CD4-positive, alpha-beta memory T cell (primary cell): ENCODE measurements at places on chromosomes 7 and 10.

- no peak for DNase-seq
Observed at GRCh38 chr7:53111031-53111430, 75.6 kb downstream of the POM121L12 start.

DNA sequence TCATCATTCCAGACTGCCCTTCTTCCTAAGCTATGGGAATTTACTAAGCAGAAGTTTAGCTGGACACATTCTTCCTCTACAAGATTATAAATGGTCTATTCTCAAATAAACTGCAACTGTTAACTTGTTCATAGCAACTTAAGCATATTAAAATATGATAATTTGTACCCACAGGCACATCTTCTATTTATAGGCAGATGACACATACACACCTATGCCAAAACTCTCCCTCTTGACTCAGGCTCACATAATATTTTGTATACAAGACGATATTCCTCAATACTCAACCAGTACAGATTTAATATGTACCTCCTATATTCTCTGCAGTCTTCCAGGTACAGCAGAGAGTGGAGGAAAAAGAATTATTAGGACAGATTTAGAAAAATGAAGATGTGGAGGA lies 232.7 kb upstream of the KIAA1217 start:
- DNase-seq, result no peak

DNA sequence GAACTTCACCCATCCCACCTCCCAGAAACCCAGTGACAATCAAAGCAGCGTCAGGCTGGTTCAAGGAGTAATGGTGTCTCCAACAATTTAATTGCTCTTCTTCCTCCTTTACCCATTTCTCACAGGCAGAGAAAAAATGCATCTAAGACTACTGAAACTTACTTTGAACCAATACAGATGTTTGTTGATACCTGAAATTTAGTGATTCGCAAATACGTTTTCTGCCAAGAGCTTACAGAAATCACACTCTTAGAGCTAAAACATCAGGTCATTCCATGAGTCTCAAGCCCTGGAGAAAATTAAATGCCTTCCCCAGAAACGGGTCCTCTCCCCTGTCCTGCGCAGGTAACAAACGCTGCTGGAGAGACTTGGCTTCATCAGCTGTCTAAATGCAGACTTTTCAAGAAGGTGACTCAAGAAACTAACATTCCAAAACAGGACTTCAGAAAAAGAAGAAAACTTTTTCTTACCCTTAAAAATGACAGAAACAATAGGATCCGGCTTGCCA lies 443 bp downstream of the MYOF start:
- DNase-seq, result no peak

- DNase-seq, result no peak
Observed at GRCh38 chr10:95513941-95514392, 47.2 kb downstream of the SORBS1 start.

DNA sequence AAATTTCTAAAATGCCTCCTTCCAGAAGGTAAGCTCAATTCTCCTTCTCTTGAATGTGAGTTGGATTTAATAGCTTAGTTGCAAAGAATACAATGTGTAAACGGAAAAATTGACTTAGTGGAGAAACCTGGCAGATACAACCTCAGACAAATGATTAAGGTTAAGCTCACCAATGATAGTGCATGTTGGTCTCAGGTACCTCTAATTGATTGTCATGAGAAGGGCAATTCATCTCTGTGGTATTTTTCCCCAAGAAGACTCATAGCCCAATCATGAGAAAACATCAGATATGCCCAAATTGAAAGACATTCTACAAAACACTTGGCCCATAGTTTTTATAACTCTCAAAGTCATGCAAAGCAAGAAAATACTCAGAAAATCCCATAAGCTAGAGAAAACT lies 36.2 kb upstream of the TMEM106B start:
- DNase-seq, result no peak

DNA sequence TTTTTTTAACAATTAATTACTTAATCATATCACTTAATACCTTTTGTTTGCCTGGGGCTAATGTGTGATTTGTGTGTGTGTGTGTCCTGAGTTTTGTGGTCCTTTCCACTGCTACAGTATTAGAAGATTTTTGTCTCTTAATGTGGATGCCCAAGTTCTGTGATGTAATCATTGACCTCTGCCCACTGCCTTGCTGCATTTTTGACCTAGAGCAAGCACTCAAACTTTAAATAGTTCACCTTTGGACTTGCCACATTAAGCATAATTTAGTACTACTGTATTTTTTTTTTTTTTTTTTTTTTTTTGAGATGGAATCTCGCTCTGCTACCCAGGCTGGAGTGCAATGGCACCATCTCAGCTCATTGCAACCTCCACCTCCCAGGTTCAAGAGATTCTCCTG lies 52.7 kb downstream of the VCL start:
- DNase-seq, result no peak

DNA sequence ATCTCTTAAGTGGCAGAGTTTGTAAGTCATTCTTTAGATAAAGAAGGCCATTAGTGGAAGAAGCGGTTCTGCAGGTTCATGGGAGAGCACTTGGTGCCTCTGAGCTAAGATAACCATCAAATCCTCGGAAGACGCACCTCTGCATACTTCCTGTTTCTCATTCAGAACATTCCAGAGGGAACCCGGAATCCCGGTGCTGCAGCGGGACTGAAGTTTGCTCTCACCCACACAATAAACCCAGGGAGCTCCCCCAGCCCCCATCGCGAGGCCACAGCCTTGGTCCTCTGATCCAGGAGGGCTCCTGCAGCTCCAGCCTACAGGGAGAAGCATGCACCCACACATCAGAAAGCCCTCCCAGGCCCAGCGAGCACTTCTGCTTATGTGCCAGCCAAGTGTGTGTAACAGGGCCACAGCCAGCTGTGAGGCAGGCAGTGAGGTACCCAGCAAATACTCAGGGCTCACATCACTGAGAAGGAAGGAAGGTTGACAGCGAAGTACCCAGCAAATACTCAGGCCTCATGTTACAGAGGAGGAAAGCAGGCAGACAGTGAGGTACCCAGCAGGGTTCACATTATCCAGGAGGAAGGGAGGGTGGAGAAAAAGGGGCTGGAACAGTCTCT lies 142.4 kb downstream of the DIP2C start:
- no peak for DNase-seq

GRCh38 chr7:111370002-111370401 lies 192.3 kb downstream of the IMMP2L start:
- no peak for DNase-seq

DNA sequence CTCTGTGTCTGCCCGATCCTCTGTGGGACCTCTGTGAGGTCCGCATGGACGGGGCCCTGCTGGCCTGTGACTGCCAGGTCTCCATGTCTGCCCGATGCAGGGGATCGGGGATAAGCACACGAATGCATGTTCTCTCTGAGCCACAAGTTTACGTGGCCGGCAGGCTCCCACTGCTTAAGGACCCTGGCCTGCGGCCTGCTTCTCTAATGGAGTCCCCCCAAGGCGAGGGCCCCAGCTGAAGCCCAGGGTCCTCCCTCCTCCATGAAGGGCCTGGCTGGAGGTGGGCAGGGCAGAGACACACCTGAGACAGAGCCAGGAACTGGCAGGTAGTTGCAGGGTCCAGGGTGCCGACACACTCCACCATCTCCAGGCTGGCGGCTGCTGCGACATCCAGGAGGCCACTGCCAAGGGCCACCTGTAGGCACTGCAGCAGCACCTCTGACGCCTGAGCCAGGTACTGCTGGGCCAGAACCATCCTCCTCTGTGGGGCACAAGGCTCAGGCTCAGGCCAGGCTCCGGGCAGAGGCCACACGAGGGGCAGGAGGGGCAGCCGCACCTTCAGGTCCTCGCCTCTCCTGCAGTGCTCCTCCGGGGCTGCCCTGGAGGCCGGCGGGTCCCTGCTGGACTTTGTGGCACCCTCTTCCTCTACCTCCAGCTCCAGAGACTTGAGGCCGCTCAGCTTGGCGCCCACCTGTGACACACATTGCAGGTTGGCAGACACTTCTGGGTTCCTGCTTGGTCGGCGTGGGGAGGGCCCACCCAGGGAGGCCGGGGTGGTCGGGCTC lies 60.9 kb upstream of the NKX6-2 start:
- DNase-seq, result no peak

DNA sequence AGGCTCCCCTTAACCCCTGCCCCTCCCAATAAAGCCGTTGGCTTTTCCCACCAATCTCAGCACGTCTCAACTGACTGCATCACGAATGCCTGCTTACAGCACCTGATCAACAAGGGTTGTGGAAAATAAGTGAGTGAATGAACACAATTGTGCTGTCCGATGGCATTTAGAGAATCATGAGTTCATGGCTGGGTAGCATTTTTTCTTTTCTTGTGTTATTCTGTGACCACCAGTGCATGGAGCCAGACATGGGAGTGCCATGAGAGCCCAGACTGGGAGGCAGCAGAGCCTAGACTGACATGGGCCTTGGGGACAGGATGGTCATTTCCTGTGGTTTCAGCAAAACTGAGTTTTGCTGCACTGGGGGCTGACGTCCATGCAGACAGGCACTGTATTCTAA lies 254.1 kb upstream of the IGFBP3 start:
- DNase-seq, result no peak

DNA sequence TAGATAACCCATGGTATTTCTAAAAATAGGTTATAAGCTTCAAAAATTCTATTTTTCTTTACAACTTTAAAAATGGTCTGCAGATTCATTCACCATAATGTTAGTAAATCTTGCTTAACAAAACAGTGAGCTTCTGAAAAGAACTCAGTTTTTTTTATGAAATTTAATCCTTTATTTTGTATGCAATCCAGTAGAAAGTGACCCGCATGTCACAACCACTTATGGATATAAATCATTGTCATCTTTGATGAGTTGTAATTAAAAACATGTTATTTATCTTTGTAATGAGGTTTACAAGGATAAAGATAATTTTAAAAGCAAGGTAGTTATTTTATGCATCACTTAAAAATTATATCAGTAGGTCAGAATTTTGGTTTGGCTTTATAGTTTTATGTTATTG lies 173.5 kb upstream of the SEMA3A start:
- DNase-seq, result no peak

- no peak for DNase-seq
Observed at GRCh38 chr7:90621747-90622140, 25.6 kb downstream of the CDK14 start.

DNA sequence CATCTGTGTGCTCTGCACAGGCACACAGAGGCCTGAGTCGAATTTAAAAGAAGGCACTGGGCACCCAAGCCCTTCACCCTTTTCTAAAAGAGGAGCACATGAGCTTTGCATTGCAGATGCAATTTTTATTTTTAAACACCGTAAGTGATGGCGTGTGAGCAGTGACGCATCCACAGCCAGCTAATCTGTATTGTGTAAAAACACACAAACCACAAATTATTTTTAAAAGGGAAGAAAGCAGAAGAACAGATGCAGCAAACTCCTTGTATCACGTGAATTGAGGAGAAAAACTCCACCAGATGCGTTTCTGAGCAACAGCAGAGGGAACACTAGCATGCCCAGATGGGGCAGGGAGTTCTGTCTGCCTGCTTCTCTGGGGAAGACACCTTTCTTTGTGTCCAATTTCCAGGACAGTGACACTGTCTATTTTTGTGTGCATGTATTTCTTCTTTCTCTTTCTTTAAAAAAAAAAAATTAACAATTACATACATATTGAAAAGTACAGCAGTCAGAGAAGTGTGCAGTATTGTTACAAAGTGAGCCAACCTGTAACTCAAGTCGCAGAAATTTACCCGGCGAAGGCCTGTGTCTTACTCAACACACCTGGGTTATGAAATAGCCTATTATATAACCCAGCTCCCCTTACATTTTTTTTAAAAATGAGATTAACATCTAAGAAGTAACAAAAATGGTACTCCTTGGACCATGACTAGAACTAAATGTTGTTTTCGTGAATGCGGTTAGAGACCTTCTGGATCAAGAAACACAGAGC lies 39.2 kb downstream of the EEPD1 start:
- no peak for DNase-seq
